ENCODE measurements at places on chromosomes 12 and 14.

DNA sequence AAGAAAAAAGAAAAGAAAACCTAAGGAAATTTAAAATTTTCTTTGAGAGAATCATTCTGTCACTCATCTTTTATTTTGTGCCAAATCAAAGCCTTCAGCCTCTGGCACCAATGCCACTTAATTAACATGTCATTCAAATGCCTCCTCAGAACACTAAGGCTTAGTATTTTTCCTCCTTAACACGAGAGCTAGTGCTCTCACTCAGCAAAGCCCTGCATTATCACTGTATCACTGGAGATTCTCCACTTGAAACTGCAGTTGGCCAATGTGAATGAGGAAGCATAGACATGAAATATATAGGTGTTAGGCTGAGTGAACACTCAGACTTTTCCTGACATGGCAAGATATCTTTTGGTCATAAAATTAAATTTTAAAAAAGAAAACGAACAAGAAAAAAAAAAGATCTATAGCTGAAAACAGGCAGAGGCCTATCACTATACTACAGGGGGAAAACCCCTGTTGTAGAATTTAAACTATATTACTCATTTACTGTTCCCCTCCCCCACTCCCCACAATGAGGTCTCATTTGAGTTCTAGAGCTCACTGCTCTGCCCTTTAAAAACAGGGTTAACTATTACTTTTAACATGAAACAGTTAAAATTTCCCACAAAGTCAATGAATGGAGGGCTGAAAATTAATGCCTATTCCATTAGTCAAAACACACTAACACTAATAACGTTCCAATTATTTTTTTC lies 5.1 kb downstream of the MBIP start:
- no peak for DNase-seq

GRCh38 chr14:77189479-77189878 lies 7.9 kb downstream of the TMEM63C start:
- no peak for DNase-seq

DNA sequence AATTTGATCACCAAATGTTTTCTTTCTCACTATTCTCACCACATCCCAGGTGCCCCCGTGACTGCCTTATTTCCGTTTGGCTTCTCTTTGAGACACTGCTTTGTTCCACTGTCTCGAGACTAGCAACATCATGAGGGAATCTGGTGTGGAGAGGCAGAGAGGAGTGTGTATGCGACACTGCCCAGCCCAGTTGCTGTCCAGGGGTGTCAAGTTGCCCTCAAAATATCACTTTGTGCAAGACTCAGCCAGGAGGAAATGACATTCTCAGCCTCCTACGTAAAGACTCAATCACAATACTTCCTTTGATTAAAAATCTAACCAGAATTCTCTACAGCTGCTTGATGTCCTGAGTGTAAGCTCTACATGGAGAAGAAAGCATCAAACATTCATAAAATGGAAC lies 48.2 kb upstream of the EEA1 start:
- DNase-seq = no peak

- no peak for DNase-seq
Measured at GRCh38 chr12:52266514-52266913, 7.9 kb upstream of the KRT86 start.

GRCh38 chr14:96797582-96798349 lies 584 bp downstream of the VRK1 start:
- no peak for DNase-seq

DNA sequence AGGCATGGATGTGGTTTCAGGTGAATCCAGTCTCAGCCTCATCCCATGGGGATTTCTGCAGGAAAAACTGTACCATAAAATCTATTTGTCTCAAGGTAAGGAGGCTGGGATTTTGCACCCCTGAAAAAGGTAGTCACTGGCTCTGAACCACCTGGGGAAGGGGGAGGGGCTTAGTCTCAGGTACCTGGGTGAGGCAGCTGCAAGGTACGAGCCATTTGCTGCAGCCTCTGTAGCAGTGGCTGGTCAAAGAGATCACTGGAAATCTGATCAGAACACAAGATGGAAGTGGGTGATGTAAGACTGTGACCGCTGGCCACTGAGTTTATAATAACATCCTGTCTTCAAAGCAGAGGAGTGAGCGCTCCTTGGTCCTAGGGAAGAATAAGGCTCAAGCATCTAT lies 209.9 kb upstream of the NOS1 start:
- no peak for DNase-seq

DNA sequence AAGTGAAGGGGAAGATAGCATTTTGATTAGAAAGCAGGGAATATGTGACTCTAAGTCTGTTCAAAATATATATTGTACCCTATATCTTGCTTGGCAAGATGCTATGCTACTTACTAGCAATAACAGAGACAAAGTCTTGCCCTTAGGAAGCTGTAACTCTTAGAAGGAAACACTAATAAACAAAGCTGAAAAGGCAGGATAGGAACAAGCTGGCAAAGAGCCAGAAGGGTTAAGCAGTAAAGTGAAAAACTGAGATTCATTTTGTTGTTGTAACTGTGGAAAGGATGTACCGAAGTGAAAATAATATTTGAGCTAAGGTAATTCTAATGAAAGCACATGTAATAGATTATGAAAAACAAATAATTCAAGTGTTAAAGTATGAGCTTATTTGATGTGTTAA lies 527.1 kb upstream of the FLRT2 start:
- DNase-seq = no peak

DNA sequence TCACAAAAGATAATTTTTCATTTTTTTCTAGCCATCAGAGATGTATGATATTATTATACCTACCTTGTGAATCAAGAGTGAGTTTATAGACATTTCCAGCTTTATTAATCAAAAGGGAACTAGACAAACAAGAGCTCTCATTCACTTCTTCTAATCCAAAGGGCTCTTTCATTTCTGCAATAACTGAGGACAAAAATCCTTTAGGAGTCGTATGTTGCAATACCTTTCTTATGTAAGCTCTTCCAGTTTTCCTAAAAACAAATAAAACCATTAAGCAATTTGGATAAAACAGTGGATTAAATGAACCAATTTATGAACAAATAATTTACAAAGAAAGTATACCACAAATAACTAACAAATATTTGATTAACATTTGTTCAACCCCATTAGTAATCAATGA lies 107.1 kb downstream of the CATSPERB start:
- DNase-seq = no peak
